Mucosa of gallbladder (tissue), 1 donor: ENCODE measurements at places on chromosomes 6 and 20. TPM values are rescaled to one million over a fixed set of nuclear protein-coding genes. Genes with fewer than 3 reads are reported as not detected.
A peak's percentile ranks its signal among the peaks of the same experiment; 100 is the strongest.

DNA sequence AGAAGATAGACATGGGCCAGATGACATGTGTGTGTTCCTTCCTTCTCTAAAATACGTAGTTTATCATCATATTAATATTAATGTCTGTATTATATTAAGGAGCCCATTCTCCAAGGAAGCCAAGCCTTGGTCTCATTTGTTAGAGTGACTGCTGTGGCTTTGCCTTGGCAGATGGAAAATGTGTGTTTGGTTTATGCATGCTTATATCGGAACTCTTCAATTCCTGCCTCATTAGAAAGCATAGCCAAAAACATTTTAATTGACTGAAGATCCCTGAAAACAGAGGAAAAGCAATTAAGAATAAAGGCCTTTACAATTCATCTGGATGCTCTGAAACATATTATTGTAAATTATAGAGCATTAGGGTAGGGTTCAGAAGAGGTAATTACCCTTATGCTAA, 106.4 kb downstream of the COL9A1 start:
- no peak for DNase-seq

GRCh38 chr20:32400476-32400875, 42.3 kb downstream of the ASXL1 start:
- no peak for DNase-seq

- DNase-seq = no peak
Observed at GRCh38 chr6:12890171-12890790, 173.7 kb downstream of the PHACTR1 start.

GRCh38 chr6:156833755-156834154, 56.6 kb downstream of the ARID1B start:
- DNase-seq = no peak

DNA sequence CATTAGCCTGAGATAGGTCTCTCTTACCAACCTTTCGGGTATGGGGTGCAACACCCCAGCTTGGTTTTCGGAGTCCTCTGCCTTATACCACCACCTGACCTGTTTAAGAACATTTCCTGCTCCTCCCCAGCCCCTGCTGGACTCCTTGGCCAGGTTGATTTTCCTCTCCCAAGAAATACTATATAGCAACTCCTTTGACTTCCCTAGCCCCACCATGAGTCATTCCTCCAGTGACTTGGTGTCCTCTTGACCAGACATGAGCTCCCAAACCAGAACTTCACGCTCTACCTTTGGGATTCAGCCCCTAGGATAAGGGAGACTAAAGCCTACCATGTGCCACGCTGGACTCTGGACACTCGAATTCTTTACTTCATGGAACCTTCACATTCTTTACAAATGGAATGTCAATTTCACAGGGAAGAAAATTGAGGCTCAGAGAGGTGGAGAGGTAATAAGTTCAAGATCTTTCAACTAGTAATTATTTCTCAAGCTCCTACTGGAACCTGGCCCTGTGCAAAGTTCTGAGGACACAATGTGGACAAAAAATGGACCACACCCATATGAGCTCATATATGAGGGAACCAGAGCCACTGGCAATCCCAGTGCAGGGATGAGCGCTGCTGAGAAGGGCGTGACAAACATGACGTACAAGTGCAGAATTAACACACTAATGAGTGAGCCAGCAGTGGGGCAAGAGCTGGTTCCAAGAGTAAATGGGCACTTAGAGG, 48.2 kb downstream of the SIRPA start:
- peak; percentile 34 for DNase-seq

Gene PPP1R14C
- 0.37 TPM for total RNA-seq

Gene ARMH2
- not detected for total RNA-seq

Gene NFS1
- 47.4 TPM for total RNA-seq
